CD14-positive monocyte (primary cell): ENCODE measurements at places on chromosomes 2 and 18. TPM values are rescaled to one million over a fixed set of nuclear protein-coding genes. Genes with fewer than 3 reads are reported as not detected.

- H3K27me3 ChIP-seq = no peaks in the 10 kb centered on the region
- no peak overlapping the region for H3K4me3 ChIP-seq
- H3K36me3 ChIP-seq = no peaks in the 10 kb centered on the region
- peaks cover 18% of the 10 kb centered on the region for H3K4me1 ChIP-seq
These were observed 76.3 kb upstream of the ZCCHC2 start for GRCh38 chr18:62446511-62446910.

The SERPINB11 gene
- not detected for polyA plus RNA-seq

DNA sequence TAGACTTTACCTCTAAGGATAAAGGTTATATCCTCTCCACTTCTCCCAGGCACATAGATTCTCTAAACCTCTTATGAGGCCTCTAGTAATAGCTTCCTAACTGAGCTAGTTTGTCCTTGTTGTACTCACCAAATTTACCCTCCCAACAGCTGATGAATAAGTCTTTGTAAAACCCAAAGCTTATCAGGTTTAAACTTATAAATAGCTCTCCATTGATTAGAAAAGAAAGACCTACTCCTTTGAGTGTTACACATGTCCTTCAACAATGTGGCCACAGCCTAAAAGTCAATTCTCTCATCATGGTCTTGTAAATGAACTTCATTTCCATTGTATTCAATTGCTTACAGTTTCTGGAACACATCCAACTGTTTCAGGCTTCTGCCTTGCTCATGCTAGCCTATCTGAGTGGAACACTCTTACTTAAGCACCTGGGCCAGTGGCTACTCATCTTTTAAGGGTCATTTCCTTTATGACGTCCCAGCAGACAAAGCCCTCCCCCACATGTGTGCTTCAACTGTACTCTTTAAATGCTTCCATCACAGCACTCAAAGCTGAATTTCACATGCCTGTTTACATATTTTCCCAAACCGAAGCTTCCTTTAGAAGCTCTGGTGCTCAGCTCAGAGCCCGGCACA lies 131.6 kb downstream of the CDH2 start:
- DNase-seq = no peak
- no peaks in the 10 kb centered on the region for H3K36me3 ChIP-seq
- no peak overlapping the region for H3K27ac ChIP-seq
- peaks cover under 1% of the 10 kb centered on the region for H3K4me1 ChIP-seq
- H3K4me3 ChIP-seq = no peak overlapping the region
- H3K27me3 ChIP-seq = no peaks in the 10 kb centered on the region

DNA sequence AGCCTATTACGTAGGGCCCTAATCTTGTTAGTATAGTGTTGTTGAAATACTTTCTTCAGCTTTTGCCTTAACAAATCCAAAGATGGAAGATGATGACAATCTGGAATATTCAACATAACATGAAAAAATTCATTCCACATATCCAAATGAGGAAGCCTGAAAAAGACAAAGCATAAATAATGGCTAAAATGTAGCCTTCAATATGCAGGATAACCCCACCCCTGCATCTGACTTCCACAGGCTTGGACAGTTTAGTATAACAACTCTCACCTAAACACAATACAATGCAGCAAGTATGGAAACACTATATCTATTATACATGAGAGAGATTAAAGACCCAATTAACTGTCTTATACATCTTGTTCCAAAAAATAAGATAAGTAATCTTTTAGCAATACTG lies 39.9 kb downstream of the BUB1 start:
- no peaks in the 10 kb centered on the region for H3K27me3 ChIP-seq
- H3K27ac ChIP-seq = no peak overlapping the region
- no peak for DNase-seq
- H3K4me3 ChIP-seq = no peak overlapping the region

The LBX2 gene
- 0.46 TPM for polyA plus RNA-seq

DNA sequence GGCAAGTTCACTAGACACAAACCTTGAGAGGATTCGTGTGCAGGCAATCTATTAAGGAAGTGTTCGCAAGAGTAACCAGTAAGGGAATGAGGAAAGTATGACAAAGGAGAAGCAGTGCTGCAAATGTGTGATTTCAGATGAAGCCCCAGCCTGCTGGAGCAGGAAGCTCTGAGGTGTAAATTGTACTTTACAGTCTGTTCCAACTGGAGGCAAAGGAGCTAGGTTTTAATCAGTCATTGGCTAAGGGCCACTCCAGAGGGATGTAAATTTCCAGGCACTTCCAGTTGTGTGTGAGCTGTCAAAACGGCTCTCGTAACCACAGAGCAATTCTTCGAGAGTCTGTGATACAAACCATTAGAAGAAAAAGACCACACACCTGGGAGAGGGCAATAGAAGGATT lies 359.5 kb upstream of the FAM98A start:
- H3K36me3 ChIP-seq = no peaks in the 10 kb centered on the region
- no peak overlapping the region for H3K27ac ChIP-seq
- H3K4me1 ChIP-seq = no peaks in the 10 kb centered on the region
- no peak for DNase-seq
